ENCODE measurements at places on chromosomes 2 and 18. TPM values are rescaled to one million over a fixed set of nuclear protein-coding genes. Genes with fewer than 3 reads are reported as not detected.

DNA sequence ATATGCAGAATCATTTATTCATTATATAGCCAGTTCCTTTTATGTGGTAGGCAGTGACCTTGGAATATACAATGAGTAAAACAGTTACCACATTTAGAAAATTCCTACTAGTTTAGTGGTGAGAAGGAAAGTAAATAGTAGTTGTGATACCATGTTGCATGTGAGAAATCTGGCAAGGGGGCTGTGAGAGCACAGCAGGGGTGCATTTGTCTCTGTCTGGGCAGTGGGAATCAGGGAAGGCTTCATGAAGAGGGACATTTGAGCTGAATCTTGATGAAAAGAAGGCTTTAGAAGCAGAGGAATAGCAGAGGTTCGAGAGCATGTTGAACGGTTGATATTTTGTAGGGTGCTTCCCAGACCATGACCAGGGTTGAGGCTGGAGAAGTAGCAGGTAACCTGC, 78.7 kb downstream of the RAB3GAP1 start:
- DNase-seq: no peak

Gene IL36A
- total RNA-seq: not detected

GRCh38 chr2:10057231-10058107, 14.1 kb downstream of the KLF11 start:
- DNase-seq: peak; percentile 69

DNA sequence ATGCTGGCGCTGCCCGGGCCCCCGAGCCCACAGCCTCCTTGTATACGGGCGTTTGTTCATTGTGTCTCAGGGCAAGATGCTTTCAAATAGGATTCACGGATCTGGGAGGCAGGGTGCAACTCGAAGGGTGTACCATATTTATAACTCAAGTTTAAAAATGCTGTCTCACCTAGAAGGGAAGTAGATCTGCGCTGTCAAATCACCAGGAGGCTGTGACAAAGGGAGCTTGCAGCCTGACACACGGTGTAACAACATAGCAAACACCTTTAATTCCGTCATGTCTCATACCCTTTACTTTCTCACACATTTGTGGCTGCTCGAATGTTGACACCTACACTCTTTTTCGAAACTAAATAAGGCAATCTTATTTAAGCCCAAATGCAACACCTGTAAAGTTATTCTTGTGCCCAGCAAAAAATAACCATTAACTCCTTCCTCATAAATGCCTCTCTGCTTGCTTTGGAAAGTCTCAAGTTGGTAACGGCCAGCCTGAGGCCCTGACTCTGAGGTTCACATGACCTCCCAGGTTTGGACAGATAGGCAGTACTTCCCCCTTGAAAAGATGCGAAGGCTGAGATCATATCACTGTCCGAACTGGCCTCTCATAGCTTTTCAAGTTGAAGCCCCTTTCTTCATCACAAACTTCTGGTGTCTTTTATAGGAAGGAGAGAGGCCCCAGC, 11.6 kb downstream of the ZEB2 start:
- no peak for DNase-seq

Gene ANKRD30B
- total RNA-seq: not detected

DNA sequence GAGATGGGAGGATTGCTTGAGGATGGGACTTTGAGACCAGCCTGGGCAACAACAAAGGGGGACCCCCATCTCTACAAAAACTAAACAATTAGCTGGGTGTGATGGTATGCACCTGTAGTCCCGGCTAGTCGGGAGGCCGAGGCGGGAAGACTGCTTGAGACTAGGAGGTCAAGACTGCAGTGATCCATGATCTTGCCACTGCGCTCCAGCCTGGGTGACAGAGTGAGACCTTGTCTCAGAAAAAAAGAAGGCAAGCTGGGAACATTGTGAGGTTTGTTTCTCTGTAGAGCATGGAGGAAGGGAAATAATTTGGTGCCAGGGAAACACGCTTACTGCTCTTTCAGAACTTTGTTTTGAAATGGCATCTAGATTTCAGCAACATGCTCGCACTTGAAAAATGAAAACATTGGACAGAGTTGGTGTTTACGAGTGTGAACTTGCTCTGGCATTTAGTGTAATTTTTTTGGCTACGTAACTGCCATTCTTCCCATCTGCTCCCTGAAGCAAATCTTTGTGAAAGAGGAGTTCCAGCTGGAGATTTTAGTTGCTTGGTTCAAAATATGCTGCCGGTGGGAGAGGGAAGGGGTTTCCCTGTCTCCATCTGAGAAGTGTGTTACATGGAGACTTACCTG, 125.6 kb upstream of the DLX2 start:
- no peak for DNase-seq

- no peak for DNase-seq
Observed at GRCh38 chr2:224101820-224102630, 62.9 kb upstream of the SERPINE2 start.

Gene IL36RN
- total RNA-seq: not detected

DNA sequence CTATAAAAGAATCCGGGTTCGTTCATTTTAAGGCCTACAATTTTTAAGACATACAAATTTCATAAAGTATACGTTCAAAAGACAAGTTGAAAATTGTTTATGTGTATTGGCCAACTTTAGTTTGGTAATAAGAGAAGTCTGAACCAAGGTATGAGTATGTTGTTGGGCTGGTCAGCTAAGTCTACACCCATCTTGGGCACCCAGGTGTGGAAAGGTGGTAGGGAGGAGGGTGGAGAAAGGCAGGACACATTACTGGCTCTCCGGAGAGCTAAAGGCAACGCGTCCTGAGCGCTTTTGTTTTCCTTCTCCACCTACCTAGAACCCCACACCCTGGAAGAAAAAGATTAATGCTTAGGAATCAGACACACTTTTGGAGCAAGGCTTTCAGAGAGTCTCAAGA, 899 bp upstream of the PELI1 start:
- no peak for DNase-seq

Gene ASIC4
- total RNA-seq: not detected

GRCh38 chr2:179532863-179533278, 268.2 kb upstream of the SESTD1 start:
- DNase-seq: no peak

GRCh38 chr2:221629468-221629867, 57.4 kb upstream of the EPHA4 start:
- DNase-seq: no peak

DNA sequence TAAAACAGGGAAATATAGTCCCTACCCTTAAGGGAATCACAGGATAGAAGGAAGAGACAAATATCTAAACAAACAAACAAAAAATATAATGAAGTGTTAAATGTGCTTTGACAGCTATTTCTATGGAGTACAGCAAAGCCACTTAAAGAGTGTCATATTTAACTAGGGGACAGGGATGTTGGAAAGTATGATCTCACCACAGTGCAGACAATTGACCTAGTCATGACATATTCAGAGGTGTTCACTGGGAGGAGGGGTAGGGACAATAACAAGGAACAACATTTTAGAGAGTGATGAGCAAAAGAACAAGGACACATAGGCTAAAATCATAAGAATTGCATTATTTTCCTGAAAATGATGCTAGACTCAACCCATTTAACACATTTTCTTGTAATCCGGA, 107.5 kb downstream of the TMEM163 start:
- no peak for DNase-seq

Gene SSB
- total RNA-seq: 63.7 TPM

Gene POTEJ
- not detected for total RNA-seq

GRCh38 chr2:80393991-80394390, 89.4 kb upstream of the LRRTM1 start:
- no peak for DNase-seq

- no peak for DNase-seq
Observed at GRCh38 chr2:182593394-182593975, 122.6 kb upstream of the DNAJC10 start.

Gene NETO1
- 0.47 TPM for total RNA-seq

Gene ALPI
- total RNA-seq: not detected

GRCh38 chr2:223952280-223952968, 4.8 kb upstream of the MRPL44 start:
- no peak for DNase-seq

GRCh38 chr2:221167561-221167960, 404.5 kb downstream of the EPHA4 start:
- DNase-seq: no peak

GRCh38 chr2:190912726-190913125, 32.1 kb downstream of the GLS start:
- no peak for DNase-seq

Gene TUBA3E
- 4.7 TPM for total RNA-seq

- no peak for DNase-seq
Observed at GRCh38 chr2:19752500-19752899, 149.3 kb downstream of the TTC32 start.

DNA sequence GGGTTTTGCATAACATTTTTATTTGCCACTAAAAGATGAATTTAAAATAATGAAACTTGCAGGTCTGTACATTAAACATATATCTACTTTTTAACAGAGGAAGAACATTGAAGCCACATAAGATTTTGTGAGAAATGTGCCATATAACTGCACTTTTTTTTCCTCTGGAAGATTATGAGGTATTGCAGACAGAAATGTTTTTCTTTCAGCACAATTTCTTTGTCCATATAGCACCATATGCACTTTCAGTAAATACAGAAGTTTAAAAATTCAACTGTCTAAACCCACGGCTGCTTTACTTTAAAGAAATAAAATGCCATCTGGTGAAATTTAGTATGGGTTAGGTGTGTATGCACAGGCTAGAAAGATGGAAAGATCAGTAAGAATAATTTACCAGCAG, 470 bp upstream of the FAP start:
- no peak for DNase-seq

DNA sequence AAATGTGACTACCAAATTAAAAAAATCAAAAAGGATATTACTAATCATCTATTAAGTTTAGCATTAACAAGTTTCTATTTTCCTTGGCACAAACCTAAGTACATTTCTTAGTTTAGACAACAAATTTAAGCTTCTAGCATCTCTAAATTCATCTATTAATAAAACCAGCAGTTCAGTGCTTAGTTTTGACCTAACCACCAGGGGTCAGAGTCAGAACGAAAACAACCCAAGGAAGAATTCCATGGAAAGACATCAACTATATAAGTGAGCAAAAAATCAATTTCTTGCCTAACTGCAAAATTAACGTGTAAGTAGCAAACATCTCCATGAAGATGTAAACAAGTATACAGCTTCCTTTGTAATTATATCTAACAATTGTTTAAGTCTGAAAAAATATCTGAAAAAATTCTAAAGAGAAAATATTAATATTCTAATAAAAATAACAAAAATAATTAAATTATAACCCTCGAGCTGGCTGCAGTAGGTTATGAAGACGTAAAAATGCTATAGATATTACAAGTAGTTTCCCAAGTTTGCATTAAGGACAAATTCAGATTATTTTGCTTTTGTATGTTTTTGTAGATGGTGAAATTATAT, 83.7 kb downstream of the CERKL start:
- no peak for DNase-seq

Gene ABCG8
- 1.4 TPM for total RNA-seq

DNA sequence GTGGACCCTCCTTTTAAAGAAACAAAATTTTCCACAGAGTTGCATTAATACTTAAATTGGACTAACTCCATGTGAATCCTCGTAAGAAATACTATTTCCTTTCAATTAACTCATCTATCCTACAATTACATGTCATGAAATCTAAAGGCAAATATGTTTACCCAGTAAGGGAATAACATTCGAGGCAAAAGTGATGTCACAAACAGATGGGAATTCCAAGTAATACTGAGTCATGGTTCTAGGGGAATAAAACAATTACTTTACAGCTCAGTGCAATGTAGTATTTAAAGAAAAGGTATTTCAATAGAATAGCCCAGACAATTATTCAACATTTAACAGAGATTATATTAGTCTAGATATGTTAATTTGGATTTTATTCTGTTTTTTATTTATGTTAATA, 205.8 kb downstream of the ZNF385B start:
- no peak for DNase-seq

Gene LOXHD1
- 1.6 TPM for total RNA-seq

Gene MPHOSPH10
- total RNA-seq: 24.1 TPM

- peak; percentile 42 for DNase-seq
Observed at GRCh38 chr2:237471438-237472186, 15.4 kb upstream of the MLPH start.

- DNase-seq: no peak
Observed at GRCh38 chr2:123687064-123687463, 338.0 kb upstream of the CNTNAP5 start.

- peak; percentile 40 for DNase-seq
Observed at GRCh38 chr18:48391868-48392267, 17.3 kb downstream of the ZBTB7C start.

Gene PJVK
- total RNA-seq: 0.68 TPM

Gene PXDN
- total RNA-seq: 29.6 TPM

GRCh38 chr2:118786746-118787145, 60.7 kb downstream of the EN1 start:
- no peak for DNase-seq

DNA sequence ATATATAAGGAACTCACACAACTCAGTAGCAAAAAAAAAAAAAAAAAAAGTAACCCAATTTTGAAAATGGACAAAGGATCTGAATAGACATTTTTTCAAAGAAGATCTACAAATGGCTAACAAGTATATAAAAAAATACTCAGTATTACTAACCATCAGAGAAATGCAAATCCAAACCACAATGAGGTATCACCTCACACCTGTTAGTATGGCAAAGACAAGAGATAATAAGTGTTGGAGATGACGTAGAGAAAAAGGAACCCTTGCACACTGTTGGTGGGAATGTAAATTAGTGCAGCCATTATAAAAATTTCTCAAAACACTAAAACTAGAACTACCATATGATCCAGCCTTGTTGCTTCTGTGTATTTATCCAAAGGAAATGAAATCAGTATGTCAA, 5.8 kb upstream of the CNDP1 start:
- no peak for DNase-seq

Gene ATG9A
- total RNA-seq: 97.8 TPM

Measured in heart right ventricle (tissue), 16 donors.